Stimulated activated CD4-positive, alpha-beta T cell treated with anti-CD3 and anti-CD28 coated beads, Interleukin-12 subunit alpha, Interleukin-12 subunit beta, amount 100 ng/mL, for 48 hours (primary cell): ENCODE measurements at places on chromosomes 11 and 22.

DNA sequence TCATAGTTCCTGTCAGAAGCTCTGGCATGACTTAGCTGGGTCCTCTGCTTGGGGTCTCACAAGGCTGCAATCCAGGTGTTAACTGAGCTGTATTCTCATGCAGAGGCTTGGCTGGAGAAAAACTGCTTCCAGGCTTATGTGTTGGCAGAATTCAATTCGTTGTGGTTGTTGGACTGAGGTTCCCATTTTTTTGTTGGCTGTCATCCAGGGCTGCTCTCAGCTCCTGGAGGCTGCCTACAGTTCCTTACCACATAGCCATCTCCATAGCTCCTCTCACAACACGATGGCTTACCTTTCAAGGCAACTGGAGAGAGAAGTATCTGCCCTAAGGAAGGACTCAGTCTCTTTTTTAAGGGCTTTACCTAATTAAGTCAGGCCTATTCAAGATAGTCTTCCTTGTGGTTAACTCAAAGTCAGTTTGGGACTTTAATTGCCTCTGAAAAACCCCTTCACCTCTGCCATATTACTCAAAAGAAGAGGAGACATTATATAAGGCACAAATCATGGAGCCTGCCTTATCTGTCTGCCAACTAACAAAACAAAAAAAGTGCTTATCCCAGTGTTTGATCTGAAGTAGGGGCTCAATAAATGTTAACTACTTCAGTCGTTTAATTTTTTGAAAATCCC, 35.2 kb downstream of the OR2AG2 start:
- DNase-seq: no peak

- DNase-seq: no peak
Measured at GRCh38 chr11:17606233-17607082, 59.4 kb downstream of the OTOG start.

GRCh38 chr11:75428989-75429640, 3.9 kb downstream of the KLHL35 start:
- DNase-seq: no peak

DNA sequence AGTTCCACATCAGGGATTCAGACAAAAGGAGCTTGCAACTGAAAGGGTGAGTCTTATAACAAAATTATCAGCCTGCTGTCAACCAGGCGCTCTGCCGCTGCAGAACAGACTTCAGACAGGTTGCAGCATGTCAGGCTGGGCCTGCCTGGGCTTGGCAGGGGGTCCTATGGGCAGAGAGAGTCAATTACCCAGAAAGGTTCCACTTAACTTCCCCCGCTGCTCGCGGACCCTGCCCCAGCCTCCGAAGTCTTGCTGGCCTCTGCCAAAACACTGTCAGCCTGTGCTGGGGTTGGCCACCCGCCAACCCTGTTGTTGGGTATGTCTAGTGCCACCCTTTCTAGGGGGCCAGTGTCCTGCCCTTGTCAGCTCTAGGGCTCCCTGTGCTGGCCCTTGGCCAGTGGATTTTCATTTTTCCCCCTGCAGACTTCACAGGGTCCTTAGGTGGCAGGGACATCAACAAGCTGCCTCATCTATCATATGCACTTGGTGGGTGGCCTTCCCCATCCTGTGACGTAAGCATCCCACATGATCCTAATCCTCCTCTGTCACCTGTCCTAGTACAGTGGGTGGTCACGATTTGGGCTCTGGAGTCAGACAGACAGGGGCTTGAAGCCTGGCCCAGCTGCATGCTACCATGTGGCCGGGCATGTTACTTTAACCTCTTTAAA, 166.5 kb upstream of the CADM1 start:
- DNase-seq: no peak

DNA sequence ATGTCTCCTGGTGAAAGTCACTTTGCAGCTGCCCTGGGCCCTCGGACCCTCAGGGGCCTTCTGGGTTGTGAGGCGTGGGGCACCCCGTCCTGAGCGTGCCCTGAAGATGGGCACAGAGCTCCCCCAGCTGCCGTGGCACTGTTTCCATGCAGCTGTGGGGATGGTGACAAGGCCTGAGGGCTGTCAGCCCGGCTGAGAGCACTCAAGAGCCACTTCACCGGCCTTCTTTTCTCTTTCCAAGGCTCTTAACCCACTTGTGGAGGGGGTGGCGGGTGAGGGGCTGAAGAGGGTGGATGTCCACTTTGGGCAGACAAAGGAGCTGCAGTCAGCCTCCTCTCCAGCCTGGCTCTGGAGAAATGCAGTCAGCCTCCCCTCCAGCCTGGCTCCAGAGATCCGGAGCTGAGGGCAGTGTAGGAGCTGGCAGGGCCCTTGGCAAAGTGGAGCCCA, 239.5 kb downstream of the ST3GAL4 start:
- no peak for DNase-seq

- DNase-seq: no peak
Measured at GRCh38 chr11:849104-849824, 6.6 kb downstream of the TSPAN4 start.

DNA sequence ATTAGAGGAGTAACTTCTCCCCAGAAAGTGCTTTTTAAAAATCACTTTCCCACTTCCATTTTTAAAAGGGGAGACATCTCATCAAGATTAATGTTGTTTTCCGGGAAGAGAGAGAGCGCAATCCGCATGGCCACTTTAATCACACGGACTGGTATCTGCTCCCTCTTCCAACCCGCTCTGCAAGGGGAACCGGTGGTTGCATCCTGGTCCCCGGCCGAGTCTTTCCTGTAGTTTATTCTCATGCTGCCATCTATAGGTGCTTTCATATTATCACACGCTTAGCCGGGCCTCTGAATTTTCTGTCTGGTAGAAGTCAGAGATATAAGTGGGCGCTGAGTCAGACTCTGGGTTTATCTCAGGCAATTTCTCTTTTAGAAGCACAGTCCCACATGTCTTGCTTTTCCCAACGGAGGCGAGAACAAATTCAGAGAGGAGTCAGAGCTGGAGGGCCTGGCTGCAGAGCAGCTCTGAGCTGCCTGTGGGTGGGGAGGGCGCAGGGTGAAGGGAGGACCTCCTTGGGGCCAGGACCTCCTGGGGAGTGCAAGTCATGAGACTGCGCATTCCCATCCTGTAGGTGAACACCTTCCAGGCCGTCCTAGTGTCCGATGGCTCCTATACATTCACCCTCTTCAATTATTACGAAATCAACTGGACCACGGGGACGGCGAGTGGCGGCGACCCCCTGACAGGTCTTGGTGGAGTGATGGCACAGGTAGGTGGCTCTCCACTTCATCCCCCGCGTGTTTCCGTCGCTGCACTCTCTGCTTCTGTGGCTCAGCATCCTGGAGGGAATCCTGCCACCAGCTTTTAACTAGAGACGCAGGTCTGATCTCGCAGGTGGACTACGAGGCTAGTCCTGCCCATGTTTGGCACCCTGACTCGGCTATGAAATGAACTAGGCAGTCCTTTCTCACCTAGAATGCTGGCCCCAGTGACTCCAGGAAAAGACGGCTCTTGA, 11.7 kb downstream of the TECTA start:
- peak; percentile 16 for DNase-seq

DNA sequence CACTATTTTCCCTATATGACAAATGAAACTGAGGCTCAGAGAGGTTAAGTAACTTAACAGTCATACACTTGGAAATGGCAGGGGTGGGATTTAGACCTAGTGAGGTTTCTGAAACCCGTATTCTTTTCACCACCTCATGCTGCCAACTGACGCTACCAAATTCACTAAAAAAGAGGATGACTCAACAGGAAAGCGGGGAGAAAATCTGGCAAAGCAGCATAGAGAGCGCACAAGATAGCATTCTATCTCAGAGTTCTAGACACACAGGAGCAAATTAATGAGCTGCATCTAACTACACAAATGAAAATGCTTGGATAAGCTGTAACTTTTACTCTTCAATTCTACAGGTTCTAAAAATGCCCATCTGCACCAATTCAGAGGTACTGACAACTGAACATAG, 136.4 kb downstream of the RBFOX2 start:
- DNase-seq: no peak

DNA sequence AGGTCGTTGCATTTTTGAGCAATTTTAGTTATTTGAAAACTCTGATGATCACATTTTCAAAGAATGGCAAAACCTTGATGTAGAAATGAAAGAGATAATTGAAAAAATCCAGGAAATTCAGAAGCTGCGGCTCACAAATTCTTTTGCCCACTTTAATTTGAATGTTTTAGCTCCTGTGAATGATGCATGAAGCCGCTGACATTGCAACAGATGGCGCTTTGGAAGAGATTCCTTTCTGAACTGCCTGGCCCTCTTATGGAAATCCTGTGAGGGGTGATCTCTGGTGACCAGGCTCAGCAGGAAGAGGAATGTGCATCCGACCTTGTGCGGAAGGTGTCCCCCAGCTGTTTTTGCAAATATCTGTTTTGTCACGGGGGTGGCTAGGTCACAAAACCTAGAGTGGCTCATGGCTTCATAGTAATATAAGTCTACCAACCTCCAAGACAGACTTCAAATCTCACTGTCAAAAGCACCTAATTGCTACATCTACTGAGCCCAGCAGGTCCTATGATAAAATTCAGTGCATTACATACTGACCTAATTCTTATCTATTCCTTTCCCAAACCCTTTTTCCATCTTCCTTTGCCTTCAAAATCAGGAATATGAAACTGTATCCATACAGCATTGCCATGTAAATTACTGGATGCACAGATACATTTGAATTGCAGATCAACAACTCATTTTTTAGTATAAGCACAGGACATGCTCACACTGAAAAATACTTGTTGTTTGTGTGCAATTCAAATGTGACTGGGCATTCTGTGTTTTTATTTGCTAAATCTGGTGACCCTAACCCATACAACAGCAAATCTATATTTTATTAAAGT, 412.7 kb downstream of the ETS1 start:
- no peak for DNase-seq

DNA sequence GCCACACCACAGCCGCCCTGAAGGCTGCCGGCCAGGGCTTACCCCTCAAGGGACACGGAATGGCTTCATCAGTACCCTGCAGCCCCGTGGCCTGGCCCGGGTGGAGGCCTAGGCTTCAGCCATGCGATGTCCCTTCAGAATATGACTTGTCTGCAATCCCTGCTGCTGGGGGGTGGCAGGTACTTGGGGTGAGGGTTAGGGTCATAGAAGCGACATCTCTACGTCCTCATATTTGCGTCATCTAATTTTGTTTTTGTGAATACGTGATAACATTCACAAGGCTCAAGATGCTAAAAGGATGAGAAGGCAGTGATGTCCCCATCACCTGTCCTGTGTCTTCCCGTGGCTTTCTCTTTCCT, 6.4 kb downstream of the CCND1 start:
- no peak for DNase-seq

- no peak for DNase-seq
Measured at GRCh38 chr11:12784445-12784844, 110.2 kb downstream of the TEAD1 start.

DNA sequence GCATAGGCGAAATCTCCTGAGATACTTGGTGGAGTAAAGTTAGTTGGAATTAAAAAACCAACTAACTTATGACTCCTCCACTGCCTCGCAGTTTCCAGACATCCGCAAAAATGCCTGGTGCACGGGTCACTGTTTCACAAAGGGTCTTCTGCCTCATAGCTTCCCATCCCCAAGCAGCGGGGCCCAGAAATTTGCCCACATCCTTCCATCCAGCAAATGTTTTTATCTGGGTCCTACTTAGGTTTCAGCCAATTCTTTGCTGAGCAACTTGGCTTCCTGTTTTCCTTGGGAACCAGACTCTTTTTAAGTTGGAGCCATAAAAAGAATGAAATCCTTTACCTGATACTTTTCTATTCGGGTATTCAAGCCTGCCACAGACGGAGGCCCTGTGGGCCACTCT, 36.2 kb downstream of the FZD4 start:
- no peak for DNase-seq

- no peak for DNase-seq
Measured at GRCh38 chr11:43923406-43924111, 18.9 kb upstream of the C11orf96 start.

GRCh38 chr22:50529897-50530579, at the start of gene TYMP:
Gene TYMP (minus strand): TSS chr22:50530012. CDS start chr22:50529709, 303 bp downstream.
- DNase-seq: peak; percentile 70

GRCh38 chr11:83303316-83303715, 17.1 kb upstream of the CCDC90B start:
- no peak for DNase-seq

DNA sequence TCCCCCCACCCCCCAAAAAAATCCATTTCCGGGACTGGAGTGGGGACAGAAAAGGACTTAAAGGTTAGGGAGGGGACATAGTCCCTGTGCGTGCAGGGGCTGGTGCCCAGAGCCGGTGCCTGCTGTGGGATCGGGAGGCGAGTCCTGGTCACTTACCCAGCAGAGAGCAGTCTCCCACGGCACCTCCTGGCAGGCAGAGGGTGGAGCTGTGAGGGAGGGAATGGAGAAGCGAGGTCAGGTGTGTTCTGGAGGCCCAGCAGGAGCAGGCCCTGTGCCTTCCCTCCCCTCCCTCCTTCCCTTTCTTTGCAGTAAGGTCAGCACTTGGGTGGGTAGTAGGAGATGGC, 28.4 kb downstream of the SHANK3 start:
- DNase-seq: no peak
